Dermis blood vessel endothelial cell (primary cell): ENCODE measurements at places on chromosomes 2 and 18.
A peak's percentile ranks its signal among the peaks of the same experiment; 100 is the strongest.

- peak; percentile 63 for DNase-seq
Measured at GRCh38 chr18:28136071-28136470, 40.9 kb downstream of the CDH2 start.

DNA sequence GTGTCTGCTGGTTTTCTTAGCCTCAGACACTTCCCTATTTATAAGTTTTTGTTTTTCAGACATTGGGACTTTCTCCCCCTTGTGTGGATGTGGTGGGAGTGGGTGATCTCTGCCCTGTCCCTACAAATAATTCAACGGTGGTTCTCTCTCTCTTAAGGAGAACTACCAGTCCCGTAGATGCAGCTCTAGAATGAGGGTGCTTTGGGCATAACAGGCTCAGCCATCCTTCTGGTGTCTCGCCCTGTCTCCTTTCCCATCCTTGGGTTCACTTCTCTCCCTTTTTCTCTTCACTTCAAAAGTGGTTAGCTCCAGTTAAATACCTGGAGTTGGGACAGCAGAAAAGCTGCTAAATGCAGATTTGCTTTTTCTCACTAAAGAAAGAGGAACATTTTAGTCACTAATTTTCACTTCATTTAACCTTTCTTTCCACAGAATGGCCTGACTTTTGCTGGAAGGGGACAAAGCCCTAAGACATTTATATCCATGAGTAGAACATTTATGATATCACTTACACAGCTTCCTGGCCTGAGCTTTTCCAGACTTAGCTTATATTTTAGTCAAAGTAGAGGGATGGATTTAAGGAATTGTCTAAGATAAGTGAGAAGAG lies 121.2 kb upstream of the CXCR4 start:
- DNase-seq, result no peak

GRCh38 chr2:9741110-9741509 lies 102.2 kb upstream of the TAF1B start:
- DNase-seq, result no peak

DNA sequence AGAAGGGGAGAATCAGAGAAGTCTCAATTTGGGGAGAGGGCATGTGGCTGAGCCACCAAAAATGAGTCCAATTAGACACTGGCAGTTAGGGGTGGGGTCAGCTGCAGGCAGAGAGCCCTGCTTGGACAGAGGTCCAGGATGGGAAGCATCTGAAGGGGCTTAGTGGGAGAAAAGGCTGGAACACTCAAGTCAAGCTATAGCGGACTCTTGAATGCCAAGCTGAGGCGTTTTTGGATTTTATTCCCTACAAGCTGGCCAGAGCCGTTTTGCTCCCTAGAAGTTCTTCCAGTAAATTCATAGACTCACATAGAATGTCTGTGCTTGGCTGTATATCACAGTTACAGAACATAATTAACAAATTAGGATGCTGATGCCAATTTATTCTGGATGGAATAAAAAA lies 172.8 kb downstream of the ACOXL start:
- DNase-seq, result no peak

DNA sequence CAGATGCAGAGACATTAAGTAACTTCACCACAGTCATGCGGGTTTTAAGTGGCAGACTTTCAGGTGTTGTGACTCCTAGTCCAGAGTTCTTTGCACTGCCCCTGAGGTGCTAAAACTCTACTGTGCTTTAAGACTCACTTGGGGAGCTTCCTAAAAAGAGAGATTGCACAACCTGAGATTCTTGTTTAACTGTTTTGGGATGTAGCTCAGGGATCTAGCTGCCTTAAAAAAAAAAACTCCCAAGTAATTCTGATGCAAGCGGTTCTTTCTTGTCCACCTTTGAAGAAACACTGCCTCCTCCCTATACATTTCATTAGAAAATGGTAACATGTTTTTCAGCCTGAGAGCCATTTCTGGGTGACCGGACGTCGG lies 13.0 kb downstream of the IL37 start:
- no peak for DNase-seq

- DNase-seq, result no peak
Measured at GRCh38 chr2:39099310-39099869, 21.5 kb downstream of the SOS1 start.

DNA sequence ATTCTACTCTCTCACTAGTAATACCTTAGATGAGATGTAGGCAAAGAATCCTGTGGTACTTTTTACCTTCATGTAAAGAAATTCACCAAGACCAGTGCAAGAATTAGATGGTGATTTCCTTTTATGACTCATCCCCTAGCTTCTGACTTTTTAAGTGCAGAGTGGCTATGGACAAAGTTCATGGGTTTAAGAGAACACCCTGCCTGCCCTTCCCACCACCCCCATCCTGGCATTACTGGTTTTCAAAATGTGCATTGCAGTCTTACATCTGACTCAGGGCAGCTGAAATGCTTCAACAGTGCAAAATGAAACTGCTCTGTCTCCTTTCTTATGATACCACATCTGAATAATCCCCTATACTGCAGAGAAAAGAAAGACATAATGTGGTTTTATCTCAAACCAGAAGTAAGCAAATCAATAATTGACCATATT lies 22.6 kb downstream of the MAIP1 start:
- DNase-seq, result peak; percentile 23

GRCh38 chr2:40168032-40168431 lies 283.9 kb downstream of the SLC8A1 start:
- DNase-seq, result peak; percentile 20

DNA sequence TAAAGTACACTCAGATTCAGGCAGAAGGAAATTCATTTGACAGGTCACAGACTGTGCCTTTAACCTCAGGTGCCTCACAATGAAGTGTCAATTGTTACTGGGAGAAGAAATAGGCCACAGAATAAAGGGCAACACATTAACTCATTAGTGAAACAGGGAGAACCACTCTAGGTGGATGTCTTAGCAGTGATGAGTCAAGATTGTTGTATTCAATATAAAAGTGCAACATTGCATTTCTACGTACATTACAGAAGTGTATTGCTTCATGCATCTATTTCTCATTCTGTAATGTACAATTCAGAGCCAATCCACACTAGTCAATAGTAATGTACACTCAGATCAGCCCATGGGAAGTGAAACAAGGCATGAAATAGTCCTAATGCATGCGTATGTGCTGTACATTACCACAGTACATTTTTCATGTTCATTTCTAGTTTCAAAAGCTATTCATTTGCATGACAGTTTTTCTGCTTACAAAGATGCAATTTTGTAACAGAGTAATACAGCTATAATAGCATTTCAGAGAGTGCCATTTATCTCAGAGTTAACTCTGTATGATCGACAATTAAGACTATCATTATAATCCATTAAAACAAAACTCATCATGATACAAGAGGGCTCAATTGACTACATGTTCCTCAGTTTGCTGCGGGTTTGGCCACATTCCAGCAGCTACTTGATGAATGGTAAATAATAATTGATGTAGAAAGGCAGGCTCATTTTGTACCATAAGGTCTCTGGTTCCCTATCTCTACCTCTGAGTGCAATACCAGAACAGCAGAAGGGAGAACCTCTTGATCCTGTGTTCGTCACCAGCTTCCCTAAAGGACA lies 12.2 kb upstream of the ARL5A start:
- DNase-seq, result no peak

DNA sequence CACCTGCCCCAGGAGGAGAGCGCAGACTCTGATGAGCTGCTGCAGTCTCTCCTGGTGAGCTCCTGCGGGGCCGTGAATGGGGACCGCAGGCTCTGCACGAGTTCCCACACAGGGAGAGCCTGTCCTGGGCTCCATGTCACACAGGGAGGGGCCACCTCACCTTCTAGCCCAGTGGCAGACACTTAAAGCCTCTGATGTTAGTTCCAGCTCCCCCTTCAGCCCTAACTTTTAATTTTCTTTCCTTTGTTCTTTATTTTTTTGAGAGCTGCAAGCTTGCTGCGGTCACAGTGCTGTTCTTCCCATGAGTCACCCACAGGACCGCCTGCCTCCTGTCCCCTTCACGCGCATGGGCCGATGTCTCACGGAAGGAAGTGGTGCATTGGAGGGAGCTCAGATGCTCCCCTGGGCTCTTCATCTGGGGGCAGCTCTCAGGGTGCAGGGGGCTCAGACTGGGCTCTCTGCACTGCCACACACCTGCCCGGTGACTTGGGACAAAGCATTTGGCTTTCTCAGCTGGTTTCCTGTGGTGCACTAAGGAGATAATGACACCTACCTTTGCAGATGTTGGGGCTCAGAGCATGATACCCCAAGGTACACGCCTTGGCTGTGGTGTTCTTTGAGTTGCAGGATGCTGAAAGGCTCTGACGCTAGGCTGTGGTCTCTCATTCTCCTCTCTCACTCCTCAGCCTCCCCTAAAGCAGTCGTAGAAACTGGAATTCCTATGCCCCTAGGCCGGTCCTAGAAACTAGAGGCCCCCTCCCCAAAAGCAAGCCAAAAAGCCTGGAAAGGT lies 37.2 kb upstream of the PXDN start:
- DNase-seq, result no peak

DNA sequence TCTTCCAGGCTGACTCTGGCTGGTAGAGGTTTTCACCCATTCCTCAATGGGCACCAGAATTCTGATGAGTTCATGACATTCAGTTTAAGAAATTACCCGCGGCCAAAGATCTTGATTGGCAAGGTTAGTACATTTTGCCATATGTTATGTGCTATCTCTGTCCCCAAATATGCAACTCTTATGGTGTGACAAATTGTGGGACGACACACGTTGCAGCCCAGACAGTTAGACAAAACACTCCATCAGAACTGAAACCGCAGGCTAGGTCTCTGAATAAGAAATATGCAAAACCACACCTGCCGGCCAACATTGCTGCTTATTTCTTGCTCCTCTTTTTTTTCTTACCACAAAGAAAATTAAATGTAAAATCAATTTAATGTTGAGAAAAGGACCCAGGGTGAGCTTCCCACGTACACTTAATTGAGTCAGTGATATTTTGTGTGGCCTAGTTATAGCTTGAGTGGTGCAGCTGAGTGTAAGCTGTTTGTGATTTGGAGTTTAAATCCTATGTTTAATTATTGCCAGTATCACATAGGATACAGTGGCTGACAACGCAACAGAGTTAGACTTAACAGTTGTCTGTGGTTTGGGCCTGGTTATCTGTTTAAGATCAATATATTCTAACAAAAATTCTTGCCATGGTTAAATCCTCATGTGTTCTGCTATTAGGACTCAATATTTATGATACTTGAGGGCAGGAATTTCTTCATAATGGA lies 35.7 kb upstream of the LTBP1 start:
- DNase-seq, result no peak

- DNase-seq, result no peak
Measured at GRCh38 chr2:2263196-2263829, 67.8 kb downstream of the MYT1L start.

- no peak for DNase-seq
Measured at GRCh38 chr2:212448698-212449097, 89.9 kb downstream of the ERBB4 start.

DNA sequence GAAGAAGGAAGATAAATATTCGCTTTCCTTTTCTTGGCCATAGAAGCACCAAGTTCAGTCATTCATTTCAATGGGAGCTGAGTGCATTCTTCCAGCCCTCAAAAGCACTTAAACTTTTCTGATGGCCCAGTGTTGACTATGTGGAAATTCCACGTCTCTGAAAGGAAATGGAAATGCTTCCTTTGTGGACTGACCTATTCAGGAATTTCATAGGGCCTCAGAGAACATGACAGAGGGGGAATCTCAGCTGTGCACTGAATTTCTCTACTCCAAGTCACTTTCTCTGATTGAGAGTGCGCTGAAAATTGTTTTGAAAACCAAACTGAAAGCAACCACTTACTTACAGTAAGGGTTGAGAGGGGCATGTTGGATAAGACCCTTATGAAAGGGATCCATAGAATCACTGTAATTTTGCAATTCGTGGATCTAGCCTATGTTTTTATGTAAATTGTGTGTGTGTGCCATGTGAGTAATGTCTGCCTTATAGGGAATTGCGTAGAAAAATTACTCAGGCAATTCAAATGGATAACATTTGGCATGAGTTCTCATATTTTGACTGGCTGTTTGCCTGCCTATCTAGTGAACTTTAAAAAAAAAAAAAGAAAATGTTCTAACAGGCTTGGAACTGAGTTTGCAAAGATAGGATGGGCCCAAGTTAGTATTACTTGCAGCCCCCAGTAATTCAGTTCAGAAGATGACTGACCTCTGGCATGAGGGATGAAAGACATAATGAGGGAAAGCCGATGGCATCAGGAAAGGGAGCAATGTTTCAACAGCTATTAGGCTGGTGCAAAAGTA lies 437.0 kb downstream of the PTPRM start:
- peak; percentile 73 for DNase-seq

GRCh38 chr2:28612131-28612812 lies 116.4 kb downstream of the PLB1 start:
- no peak for DNase-seq

- no peak for DNase-seq
Measured at GRCh38 chr2:207492461-207492860, 37.3 kb upstream of the CREB1 start.
